ELR (cell line): ENCODE measurements at places on chromosomes 6 and 20.

GRCh38 chr6:151313066-151313491, 73.3 kb downstream of the AKAP12 start:
- DNase-seq = no peak

DNA sequence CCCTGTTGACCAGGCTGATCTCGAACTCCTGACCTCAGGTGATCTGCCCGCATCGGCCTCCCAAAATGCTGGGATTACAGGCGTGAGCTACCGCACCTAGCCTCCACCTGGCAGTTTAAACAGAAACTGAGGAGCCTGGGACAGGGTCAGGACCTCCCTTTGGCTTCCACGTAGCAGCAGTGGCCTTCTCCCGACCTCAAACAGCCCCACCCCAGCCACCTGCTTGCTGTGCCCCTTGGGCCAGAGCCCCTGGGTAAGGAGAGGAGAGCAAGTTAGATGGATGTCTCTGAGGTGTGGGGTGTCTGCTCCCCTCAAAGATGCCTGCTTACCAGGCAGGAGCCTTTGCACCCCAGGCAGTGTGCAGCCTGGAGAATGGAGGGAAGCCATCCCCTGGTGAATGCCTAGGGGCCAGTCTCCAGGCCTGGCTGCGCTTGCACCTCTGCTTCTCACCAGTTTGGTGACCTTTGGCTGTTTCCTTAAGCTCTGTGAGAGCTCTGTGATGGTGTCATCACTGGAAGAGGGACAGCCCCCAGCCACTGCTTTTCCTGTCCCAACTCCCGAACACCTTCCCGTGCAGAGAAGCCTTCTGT, 42.1 kb upstream of the MDFI start:
- no peak for DNase-seq

DNA sequence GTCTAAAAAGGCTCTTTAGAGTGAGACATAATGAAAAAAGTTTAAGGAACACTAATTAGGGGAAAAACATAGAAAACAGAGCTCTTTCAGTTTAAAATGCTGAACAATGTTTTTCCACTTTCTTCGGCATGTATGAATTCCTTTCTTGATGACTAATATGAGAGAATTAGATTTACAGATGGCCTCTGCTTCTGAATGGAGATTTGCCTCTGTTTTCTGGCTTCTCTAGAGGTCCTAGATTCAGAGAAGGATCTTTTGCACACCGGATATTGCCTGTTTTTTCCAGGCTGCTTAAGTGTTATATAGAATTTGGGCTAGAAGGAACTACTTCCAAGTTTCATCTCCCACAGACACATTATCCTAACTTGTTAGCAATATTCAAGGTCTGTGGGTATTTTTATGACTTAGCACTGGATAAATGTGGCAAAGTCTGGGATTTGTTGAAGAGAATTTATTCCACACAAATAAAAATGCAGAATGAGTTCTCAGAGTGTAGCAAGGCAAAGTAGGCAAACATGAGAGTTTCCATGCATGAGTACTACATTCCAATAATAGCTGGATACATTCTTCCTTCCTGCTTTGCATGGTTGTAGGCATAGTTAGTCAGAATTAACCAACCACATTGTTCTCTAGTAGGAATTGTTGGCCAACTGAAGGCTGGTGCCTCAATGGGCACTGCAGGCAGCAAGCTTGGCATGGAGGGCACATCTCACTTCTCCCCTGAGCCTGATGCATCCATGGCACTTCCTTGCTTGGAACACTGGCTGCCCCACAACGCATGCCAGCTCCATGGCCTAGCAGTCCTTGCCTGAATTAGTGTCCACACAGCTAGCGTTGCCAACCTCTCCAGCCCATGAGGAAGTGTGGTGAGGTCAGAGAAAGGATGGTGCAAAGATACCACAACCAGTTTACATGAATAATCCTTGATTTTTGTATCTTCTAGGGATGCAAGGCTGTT, 224.2 kb downstream of the CLIC5 start:
- DNase-seq = peak; percentile 70

GRCh38 chr20:53866794-53867740, 203.3 kb downstream of the BCAS1 start:
- peak; percentile 29 for DNase-seq

GRCh38 chr20:44437497-44437896, 38.2 kb upstream of the TTPAL start:
- DNase-seq = no peak

DNA sequence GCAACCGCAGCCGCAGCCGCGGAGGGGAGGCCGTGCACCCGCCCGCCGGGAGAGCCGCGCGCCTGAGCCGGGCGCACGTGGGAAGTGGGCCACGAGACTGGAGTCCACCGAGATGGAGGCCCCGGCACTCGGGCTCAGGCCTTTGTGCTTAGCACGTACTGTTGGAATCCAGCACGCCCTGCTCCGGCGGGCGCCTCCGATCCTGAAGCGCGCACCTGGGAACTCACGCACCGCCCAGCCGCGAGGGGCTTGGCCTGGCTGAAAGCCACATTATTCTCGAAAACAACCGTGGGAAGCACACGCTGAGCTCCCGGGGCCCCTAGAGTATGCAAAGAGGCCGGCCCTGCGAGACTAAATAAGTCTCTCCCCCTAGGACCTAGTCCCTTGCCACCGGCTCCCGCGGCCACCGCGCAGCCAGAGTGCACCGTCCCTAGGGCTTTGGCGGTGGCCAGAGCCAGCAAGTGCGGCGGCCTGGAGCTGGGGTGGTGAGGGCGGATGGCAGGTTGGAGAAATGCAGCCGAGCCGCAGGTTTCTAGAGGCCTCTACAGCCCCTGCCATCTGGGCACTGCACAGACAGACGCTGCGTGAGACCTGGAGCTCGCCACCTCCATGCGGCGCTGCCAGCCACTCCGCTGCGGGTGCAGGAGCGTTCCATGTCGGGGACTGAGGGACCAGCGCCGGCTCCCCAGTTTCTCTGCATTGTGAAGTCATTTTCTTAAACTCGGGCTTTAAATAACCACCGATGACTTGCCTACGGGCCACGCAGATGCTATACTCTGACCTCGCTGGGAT, 42.0 kb upstream of the LY86 start:
- no peak for DNase-seq

DNA sequence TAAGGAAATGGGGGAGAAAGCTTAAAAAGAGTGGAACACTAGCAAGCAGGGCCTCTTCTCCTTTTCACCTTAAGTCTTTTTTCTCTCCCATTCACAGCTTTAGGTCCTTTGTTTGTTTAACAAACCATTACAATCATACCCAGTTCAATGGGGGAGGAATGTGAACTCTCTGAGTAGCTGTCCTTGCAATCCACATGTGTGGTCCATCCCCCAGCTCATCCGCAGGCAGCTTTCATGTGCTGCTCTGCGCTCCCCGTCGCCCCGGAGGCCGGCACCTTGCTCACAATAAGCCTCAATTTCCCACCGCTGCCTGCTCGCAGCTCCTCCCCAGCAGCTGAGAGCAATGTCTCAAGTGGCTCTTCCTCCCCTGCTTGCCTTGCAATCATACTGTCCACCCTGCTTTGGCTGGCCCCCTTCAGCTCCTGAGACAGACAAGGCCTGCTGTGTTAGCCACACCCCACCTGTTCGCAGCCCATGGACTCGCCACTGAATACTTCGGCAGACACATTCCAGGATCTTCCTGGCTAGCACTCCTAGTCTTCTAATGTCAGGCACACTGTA, 49.1 kb downstream of the PLAGL1 start:
- DNase-seq = no peak

- DNase-seq = no peak
Observed at GRCh38 chr6:68826501-68826900, 191.4 kb downstream of the ADGRB3 start.

DNA sequence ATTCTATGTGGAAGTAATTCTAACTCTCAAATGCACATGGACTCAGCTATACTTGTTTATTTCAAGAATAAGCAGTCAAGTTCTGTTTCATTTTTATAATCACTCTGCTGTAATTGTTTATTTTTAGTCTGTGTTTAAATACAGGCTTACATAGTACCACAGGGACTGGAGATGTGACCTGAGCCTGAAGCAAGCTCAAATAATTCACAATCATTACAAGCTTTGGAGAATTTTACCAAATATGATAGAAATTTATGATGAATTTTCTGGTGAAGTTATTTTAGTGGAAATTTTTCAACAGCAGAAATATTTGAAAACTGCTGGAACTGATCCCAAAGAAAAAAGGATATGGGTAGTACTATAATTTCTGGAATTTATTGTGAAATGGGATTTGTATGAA, 41.6 kb upstream of the DSE start:
- DNase-seq = no peak

DNA sequence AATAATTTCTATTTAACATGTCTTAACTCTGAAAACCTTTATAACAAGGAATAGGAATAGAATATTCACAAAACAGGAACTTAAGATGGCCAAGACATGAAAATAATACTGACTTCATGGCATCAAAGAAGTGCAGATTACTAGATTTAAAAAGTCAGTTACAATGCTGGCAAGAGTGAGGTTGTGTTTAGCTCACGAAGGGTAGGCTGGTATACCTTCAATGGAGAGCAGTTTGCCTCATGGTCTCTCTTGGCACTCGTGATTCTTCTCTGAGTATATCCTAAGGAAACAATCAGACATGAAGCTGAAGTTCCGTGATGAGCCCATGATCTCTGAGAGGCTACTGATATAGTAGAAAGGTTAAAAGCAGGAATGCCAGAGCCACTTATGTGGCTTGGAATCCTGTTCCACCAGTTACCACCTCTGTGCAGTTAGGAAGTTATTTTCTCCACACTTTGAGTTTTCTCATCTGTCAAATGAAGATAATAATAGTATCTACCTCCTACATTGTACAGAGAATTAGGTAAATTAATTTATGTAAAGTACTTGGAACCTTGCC, 7.2 kb downstream of the NCOA7 start:
- DNase-seq = no peak

DNA sequence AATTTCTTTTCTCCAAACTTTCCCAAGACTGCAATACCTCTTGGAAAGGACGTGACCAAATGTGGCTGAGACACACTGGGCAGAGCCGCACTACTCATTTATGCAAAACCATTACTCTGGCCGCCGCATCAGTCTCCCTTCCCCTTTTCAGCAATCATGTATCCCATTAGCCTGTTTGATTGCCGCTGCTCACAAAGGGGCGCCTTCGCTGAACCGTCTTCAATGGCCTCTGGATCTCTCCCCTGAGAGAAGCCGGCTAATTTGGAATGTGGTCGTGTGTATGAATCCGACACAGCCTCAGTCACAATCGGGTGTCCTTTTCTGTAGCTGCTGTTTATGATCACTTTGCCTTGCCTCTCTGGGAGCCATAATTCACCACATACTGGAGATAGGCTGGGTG, 361.1 kb downstream of the ZFAND3 start:
- no peak for DNase-seq

GRCh38 chr6:37344308-37344707, 9.5 kb upstream of the RNF8 start:
- DNase-seq = no peak

DNA sequence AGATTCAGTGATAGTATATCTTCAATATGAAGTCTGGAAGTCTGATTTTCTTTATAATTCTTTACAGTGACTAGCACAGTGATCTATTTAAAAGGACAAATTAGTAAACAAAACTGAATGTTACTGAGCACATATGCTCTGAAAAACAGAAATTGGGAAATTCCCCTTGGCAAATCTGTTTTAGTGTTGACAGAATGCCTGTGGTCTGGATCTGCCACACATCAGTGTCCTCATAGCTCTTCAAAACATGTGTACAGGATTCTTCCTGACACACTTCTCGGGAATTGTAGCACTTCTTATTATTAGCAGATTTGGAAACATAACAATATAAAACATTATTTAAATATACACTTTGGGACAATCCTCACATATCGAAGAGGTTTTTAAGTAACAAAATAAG, 354.3 kb downstream of the COL12A1 start:
- DNase-seq = no peak

GRCh38 chr6:47144306-47144705, 102.2 kb upstream of the ADGRF1 start:
- DNase-seq = peak; percentile 25

- no peak for DNase-seq
Observed at GRCh38 chr20:23293689-23294088, 56.9 kb upstream of the NXT1 start.

- DNase-seq = no peak
Observed at GRCh38 chr6:34816635-34817301, 24.9 kb downstream of the BLTP3A start.

GRCh38 chr6:115706324-115706723, 354.4 kb downstream of the FRK start:
- DNase-seq = no peak

DNA sequence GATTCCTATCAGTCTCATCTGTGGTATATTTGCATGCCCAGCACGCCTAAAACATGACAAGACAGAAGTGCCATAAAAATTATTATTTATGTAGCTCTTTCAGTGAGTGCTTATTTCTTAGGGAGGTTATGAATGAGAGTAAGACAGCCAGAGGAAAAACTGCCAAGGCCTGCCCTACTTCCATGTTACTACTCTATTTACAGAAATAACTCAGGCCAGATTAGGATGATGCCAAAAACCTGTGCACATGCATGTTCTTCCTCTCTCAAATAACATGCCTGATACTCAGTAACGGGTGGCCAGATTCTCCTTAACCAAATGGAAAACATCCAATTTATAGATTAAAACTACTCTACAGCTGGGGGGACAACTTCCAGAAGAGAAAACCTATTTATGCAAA, 45.7 kb downstream of the ILRUN start:
- DNase-seq = no peak

- DNase-seq = no peak
Observed at GRCh38 chr20:3696200-3696599, 14.4 kb upstream of the ADAM33 start.

DNA sequence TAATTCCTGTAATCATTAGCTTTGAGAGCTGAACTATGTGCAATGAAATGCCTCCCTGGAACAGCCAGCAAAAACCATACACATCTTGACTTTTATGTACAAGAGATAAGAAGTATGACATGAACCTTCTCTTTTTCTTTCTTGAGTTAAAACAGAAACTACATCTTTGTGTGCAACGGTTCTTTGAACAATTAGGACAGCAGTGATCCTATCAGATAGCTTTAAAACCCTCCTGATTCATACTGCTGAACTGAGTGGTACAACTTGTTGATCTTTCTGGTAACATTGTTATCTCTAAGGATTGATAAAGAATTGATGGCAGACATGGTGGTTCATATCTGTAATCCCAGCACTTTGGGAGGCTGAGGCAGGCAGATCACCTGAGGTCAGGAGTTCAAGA, 43.4 kb downstream of the TRAF3IP2 start:
- DNase-seq = no peak
